Activated CD8-positive, alpha-beta T cell treated with anti-CD3 and anti-CD28 coated beads, Interleukin-2, amount 10 ng/mL, durations not matched to agents 7 days and 5 days (primary cell): ENCODE measurements at places on chromosomes 1 and 21. TPM values are rescaled to one million over a fixed set of nuclear protein-coding genes. Genes with fewer than 3 reads are reported as not detected.

SLC9A1 gene
- 28.3 TPM for total RNA-seq

DNA sequence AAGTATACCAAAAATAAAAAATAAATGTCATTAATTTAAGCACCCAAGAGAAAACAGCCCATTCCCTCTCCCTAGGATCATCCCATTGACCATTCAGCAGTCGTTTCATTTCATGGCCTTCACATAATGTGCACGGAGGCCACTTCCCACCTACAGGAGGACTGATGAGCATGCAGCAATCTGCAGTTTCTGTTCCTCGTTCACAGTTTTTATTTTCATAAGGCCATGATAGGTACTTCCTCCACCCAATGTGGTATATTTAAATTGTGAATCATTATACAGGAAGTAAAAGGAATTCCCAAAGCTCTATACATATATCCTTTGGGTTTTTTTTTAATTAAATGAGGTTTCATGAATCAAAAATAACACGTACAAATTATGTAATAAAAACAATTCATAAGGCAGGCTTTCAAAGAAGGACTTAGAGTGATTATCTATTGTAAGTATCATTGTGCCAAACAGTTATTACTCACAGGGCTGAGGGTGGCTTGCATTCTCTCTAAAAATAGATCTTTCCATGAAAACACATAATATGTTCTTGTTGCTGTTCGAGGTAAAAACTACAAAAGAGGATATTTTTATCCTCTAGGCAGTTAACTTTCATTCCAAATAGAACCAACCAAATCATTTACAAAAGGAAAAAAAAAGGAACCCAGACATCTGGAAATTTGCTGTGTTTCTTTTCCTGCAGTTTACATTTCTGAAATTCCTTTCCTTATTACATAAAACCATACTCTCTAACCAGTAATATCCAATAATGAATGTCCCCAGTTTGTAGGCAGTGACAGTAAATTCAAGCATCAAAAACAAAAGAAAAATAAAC lies 27.5 kb upstream of the SLC44A3 start:
- H3K36me3 ChIP-seq = no peaks in the 10 kb centered on the region
- no peak overlapping the region for H3K4me3 ChIP-seq
- H3K27me3 ChIP-seq = peaks cover 8% of the 10 kb centered on the region
- H3K27ac ChIP-seq = no peak overlapping the region
- DNase-seq = no peak

DNA sequence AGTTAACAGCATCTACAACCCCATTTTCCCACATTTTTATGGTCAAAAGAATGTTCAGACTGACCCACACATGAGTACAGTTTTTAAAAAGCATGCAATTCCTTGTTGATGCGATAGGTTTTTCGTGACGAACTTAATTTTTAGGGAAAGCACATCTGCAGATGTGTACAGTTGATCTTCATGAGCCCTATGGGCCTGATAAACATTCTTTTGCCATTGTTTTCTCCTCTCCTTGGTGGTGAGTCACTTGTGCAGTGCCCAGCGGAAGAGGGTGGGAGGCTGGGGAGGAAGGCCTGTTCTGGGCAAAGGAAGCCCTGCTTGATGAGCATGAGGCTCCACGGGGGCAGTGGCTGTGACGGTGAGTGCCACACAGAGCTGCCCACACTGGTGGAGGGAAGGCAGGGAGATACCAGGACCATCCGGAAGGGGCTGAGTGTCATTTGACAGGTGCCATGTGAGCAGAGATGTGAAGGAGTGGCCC lies 5.3 kb downstream of the ARF1 start:
- H3K4me1 ChIP-seq = peaks cover 84% of the 10 kb centered on the region
- peak overlapping the region; percentile 33 for H3K4me3 ChIP-seq
- no peak for DNase-seq
- no peaks in the 10 kb centered on the region for H3K27me3 ChIP-seq
- H3K36me3 ChIP-seq = peaks cover 88% of the 10 kb centered on the region

DNA sequence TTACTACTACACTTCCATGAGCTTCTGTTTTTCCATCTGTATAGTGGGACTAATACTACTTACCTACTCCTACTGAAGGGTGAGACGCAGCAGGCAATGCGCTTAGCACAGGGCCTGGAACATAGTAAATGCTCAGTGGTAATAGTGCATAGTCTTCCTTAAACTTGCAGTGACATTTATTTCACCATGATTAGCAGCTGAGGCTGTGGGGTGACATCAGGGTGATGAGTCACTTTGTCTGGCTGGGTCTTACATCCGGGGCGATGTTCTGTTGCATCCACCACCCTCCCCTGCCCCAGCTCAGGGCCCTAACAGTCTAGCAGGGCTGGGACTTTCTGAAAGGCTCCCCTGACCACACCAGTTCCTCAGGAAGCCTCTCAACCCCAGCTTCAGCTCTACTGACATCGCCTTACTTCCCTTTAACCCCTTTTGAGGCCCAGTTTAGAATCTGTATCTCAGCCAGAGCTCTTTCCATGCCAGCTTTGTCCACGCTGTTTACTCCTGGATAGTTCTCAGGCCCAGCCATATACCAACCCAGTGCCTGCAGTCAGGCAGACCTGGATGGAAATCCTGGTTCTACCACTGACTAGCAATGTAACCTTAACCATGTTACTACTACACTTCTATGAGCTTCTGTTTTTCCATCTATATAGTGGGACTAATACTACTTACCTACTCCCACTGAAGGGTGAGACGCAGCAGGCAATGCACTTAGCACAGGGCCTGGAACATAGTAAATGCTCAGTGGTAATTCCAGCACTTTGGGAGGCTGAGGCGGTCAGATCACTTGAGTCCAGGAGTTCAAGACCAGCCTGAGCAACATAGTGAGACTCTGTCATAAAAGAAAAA lies 66.3 kb downstream of the CD58 start:
- peak overlapping the region; percentile 45 for H3K4me3 ChIP-seq
- DNase-seq = peak; percentile 94
- peaks cover 24% of the 10 kb centered on the region for H3K36me3 ChIP-seq
- peaks cover 82% of the 10 kb centered on the region for H3K4me1 ChIP-seq
- H3K27ac ChIP-seq = peak overlapping the region; percentile 90
- no peaks in the 10 kb centered on the region for H3K27me3 ChIP-seq

MYBPH gene
- total RNA-seq = not detected

SV2A gene
- 25.4 TPM for total RNA-seq

DNA sequence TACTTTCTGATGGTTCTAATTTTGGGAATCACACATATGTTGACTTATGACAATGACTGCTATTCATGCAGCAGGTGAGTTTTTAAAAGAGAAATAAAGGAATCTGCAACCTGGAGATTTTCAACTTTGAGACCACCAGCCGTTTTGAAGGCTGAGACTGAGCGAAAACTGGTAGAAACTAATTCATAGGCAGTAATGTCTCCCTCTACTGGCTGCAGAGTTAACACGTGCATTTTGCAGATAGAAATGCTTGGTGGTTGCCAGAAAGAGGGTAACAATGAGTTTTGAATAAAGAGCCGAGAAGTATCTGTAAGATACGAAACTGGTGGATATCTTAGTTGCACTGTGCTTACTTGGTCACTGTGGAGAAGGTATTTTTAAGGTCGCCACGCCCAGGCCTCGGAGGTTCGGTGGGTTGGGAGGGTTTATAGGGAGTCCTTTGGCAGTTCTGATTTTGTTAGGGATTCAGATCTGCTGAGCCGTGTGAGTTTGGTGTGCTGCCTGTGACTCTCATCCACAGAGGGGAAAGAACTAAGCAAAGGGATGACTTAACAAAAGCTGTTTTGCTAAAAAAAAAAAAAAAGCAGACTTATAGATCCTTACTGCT lies 83.0 kb downstream of the RYR2 start:
- H3K4me1 ChIP-seq = no peaks in the 10 kb centered on the region
- no peaks in the 10 kb centered on the region for H3K36me3 ChIP-seq
- no peak for DNase-seq
- H3K27me3 ChIP-seq = no peaks in the 10 kb centered on the region

GRCh38 chr1:166908942-166909341 lies 32.9 kb upstream of the TADA1 start:
- DNase-seq = no peak
- H3K4me3 ChIP-seq = no peak overlapping the region
- H3K36me3 ChIP-seq = peaks cover 9% of the 10 kb centered on the region
- peaks cover 21% of the 10 kb centered on the region for H3K27me3 ChIP-seq

- H3K4me1 ChIP-seq = no peaks in the 10 kb centered on the region
- peaks cover 10% of the 10 kb centered on the region for H3K27me3 ChIP-seq
- no peak overlapping the region for H3K4me3 ChIP-seq
- no peaks in the 10 kb centered on the region for H3K36me3 ChIP-seq
- DNase-seq = no peak
- H3K27ac ChIP-seq = no peak overlapping the region
Observed at GRCh38 chr1:152995842-152996241, 5.7 kb upstream of the SPRR3 start.

- H3K27ac ChIP-seq = peak overlapping the region; percentile 28
- peaks cover 42% of the 10 kb centered on the region for H3K36me3 ChIP-seq
- H3K4me1 ChIP-seq = peaks cover 26% of the 10 kb centered on the region
- H3K27me3 ChIP-seq = no peaks in the 10 kb centered on the region
- H3K4me3 ChIP-seq = no peak overlapping the region
Observed at GRCh38 chr21:42002421-42002958, 7.7 kb downstream of the ZBTB21 start.

PPP2R5A gene
- total RNA-seq = 72.3 TPM

HES2 gene
- total RNA-seq = 0.45 TPM

GRHL3 gene
- total RNA-seq = not detected

CRNN gene
- not detected for total RNA-seq

CHODL gene
- total RNA-seq = not detected

GRCh38 chr1:23867542-23867894 lies 572 bp downstream of the FUCA1 start:
- H3K4me1 ChIP-seq = peaks cover 34% of the 10 kb centered on the region
- H3K4me3 ChIP-seq = peak overlapping the region; percentile 78
- H3K36me3 ChIP-seq = peaks cover 3% of the 10 kb centered on the region
- no peak overlapping the region for H3K27ac ChIP-seq
- DNase-seq = no peak

DNA sequence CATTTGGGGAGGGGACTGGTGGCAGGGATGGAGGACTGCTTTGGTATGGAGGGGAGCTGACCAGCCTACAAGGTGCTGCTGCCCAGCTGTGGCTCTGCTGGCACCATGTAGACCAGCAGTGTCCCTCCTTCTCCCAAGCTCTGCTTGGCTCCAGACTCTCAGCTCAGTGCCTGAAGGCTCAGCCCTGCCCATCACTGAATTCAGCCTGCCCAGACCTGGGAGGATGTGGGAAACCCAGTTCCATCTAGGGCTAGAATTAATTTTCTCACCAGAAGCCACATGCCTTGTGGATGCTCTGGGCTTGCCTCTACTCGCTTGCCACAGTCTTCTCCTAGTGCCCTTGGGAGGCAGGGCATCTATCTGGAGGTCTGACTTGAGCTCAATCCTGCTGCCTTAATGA lies 195.0 kb upstream of the EDN2 start:
- H3K4me1 ChIP-seq = peaks cover 92% of the 10 kb centered on the region
- peak overlapping the region; percentile 88 for H3K27ac ChIP-seq
- H3K36me3 ChIP-seq = no peaks in the 10 kb centered on the region
- H3K4me3 ChIP-seq = no peak overlapping the region

GRCh38 chr1:6998267-6998666 lies 213.0 kb downstream of the CAMTA1 start:
- H3K4me1 ChIP-seq = peaks cover 12% of the 10 kb centered on the region
- DNase-seq = no peak
- no peak overlapping the region for H3K4me3 ChIP-seq
- peaks cover 13% of the 10 kb centered on the region for H3K27me3 ChIP-seq
- H3K36me3 ChIP-seq = no peaks in the 10 kb centered on the region

PYCR2 gene
- 122 TPM for total RNA-seq

DNA sequence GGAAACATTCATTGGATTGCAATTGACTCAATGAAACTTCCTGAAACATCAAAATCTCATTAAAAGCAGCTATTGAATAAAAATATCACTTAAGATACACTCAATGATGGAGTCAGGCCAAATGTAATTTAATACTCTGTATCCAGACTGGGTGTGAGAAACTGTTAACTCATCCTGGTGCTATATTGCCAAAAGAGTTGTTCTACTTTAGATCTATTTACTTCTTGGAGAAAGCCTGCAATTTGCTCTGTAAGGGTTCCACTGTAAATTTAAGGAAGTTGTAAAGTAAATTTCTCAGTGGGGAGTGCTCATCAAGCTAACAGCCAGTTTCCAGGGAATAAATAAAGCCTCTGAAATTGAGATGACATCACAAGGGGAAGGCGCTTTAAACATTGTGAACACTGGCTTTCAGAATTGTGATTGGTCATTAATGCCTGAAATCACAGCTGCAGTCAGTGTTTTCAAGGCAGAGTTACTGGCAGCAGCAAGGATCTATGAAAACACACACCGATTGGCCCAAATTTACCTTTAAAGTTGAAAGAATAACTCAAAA lies 91.4 kb downstream of the OLFM3 start:
- H3K27me3 ChIP-seq = no peaks in the 10 kb centered on the region
- no peak overlapping the region for H3K4me3 ChIP-seq
- no peak overlapping the region for H3K27ac ChIP-seq
- DNase-seq = no peak
- no peaks in the 10 kb centered on the region for H3K4me1 ChIP-seq
- H3K36me3 ChIP-seq = no peaks in the 10 kb centered on the region

SSR2 gene
- total RNA-seq = 216 TPM

CYP4A22 gene
- not detected for total RNA-seq

GRCh38 chr1:59751801-59752200 lies 62.9 kb upstream of the HOOK1 start:
- H3K4me1 ChIP-seq = no peaks in the 10 kb centered on the region
- no peaks in the 10 kb centered on the region for H3K27me3 ChIP-seq
- H3K27ac ChIP-seq = no peak overlapping the region
- DNase-seq = no peak

GRCh38 chr1:199725002-199725565 lies 302.4 kb upstream of the NR5A2 start:
- DNase-seq = no peak
- H3K27me3 ChIP-seq = peaks cover under 1% of the 10 kb centered on the region
- H3K4me1 ChIP-seq = peaks cover 5% of the 10 kb centered on the region

TRNP1 gene
- not detected for total RNA-seq

DNA sequence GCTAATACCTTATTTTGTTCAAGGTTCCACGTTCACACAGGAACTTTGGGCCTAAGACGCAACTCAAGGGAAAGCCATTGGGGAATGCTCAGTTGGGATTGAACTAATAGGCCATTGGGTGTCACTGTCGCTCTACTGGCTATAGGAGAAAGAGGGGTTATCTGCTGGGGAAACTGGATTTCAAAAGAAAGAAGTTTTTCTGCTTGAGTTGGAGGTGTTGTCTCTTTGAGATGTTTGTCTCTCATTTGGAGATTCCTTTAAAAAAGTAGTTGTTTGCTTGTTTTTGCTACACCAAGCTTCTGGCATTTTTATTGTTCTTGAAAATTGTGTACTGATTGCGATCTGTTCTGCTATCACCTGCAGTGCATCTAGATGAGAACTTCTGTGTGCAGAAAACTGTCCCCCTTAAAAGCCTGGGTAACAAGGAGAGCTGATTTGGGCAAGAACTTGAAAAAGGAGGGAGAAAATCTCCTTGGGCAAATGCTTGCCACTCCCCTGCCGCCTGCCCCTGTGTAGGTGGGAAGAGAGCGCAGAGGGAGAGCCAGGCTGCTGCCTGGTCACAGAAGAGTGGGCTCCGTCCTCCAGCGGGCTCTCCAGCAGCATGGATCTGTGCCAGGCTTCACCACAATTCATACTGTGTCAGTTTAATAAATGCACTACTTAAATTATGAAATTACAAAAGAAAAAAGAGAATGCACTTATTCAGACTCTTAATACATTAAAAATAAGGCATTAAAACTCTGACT lies 39.9 kb downstream of the PEX14 start:
- H3K27ac ChIP-seq = peak overlapping the region; percentile 26
- peaks cover 22% of the 10 kb centered on the region for H3K36me3 ChIP-seq
- no peaks in the 10 kb centered on the region for H3K27me3 ChIP-seq
- H3K4me3 ChIP-seq = no peak overlapping the region
- DNase-seq = no peak
- H3K4me1 ChIP-seq = peaks cover 73% of the 10 kb centered on the region

BCAN gene
- not detected for total RNA-seq

- H3K27ac ChIP-seq = no peak overlapping the region
- H3K4me1 ChIP-seq = peaks cover 6% of the 10 kb centered on the region
- no peak for DNase-seq
- no peaks in the 10 kb centered on the region for H3K27me3 ChIP-seq
Observed at GRCh38 chr1:210377731-210378333, 49.1 kb downstream of the HHAT start.

FOXO6 gene
- 0.24 TPM for total RNA-seq

DNASE2B gene
- not detected for total RNA-seq
